ENCODE measurements at places on chromosomes 5 and 9.

DNA sequence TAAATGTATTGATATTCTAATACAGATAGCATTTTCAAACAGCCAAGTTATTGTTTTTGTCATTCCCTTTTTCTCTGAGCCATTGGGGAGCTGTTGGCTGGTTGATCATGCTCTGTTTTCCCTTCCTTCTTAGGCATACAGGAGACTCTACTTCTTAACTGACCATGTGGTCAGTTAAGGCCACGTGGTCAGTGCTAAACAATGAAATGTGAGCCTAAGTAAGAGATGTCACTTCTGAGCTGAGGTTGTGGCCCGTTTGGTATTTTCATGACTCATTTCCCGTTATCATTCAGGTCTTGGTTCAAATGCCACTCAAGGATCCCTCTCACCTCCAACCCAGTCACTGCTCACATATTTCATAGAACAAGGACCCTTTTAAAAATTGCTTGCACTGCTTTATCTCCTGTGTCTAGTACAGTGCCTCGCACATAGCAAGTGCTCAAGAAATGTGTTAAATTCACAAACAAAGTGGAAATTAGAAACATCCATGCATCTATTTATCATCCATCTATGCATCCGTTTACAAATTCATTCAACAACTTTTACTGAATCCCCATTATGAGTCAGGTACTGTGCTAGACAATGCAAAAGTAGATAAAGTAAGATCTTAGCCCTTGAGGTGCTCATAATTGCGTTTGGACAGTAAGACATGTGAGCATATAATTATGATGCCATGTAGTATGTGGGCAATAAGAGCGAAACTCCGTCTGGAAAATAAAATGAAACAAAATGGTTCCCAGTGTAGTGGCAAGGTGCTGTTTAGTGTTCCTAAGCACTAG is 50.7 kb downstream of the ARRDC3 start:
- peak; percentile 87 for DNase-seq

DNA sequence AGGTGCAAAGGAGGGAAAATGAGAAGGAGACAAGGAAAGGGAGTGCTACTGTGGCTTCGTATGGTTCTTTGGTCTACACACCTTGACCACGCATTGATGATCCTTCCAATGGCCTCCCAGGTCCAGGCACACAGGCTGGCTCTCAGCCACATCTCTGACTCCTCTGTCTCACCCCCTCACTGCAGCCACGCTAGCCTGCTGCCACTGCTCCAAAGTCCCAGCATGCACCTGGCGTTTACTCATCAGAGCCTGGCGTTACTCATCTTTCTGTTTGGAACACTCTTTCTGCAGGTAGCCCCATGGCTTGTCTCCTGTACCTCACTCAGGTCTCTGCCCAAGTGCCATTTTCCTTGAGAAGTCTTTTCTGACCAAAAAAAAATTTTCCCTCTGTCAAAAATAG is 195.5 kb downstream of the SNCAIP start:
- DNase-seq, result no peak

DNA sequence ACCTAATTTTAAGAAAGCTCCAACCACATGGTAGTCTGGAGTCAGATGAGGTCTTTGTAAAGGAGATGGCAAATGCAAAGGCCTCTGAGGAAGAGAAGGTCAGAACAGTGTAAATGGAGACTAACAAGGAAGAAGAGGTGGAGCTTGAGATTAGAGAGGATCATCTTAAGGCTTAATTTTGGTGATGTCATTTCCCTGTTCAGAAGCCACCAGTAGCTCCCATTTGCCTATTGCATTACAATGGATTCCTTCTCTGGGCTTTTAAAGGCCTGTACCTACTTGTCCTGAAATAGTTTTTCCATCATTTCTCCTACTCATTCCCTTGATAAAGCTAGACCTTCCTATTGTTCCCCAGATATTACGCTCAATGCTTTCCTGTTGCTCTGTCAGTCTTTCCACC is 16.1 kb downstream of the PCSK5 start:
- peak; percentile 21 for DNase-seq

GRCh38 chr9:138049085-138049778 is 171.7 kb downstream of the CACNA1B start:
- DNase-seq, result no peak

GRCh38 chr5:139648205-139649081 is at the start of gene CXXC5:
CXXC5 (plus strand) TSS chr5:139648349; CDS start chr5:139680524, 32,175 bp downstream.
- peak; percentile 94 for DNase-seq

DNA sequence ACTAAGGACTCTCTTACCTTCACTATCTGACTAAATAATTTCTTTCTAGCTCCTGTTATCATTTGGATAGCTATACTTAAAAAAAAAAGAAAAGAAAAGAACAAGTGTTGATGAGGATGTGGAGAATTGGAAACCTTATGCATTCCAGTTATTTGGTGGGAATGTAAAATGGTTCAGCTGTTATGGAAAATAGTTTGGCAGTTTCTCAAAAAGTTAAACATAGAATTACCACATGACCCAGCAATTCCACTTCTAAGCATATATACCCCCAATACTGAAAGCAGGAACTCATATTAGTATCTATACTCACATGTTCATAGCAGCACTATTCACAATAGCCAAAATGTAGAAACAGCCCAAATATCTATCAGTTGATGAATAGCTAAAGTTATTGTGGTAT is 61.1 kb downstream of the GNA14 start:
- DNase-seq, result no peak

- no peak for DNase-seq
Observed at GRCh38 chr9:108278341-108278740, 577.4 kb downstream of the ACTL7B start.

DNA sequence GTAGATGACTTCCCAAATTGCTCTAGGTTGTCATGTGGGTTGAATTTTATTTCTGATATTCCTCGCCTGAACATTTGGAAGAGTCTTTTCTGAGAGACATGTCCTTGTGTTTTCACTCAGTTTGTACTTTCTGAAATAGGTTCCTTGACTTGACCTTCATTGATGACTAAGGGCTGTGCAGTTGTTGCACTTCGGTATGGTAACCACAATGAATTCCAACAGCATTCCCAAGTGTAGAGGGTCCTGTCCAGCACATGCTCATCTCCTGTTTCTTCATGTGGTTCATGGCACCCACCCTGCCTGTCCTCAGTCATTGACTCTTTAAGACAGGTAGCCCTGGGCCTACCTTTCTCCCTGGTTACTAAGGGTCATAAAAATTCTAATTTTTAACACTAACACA is 527.8 kb downstream of the MTRR start:
- no peak for DNase-seq

DNA sequence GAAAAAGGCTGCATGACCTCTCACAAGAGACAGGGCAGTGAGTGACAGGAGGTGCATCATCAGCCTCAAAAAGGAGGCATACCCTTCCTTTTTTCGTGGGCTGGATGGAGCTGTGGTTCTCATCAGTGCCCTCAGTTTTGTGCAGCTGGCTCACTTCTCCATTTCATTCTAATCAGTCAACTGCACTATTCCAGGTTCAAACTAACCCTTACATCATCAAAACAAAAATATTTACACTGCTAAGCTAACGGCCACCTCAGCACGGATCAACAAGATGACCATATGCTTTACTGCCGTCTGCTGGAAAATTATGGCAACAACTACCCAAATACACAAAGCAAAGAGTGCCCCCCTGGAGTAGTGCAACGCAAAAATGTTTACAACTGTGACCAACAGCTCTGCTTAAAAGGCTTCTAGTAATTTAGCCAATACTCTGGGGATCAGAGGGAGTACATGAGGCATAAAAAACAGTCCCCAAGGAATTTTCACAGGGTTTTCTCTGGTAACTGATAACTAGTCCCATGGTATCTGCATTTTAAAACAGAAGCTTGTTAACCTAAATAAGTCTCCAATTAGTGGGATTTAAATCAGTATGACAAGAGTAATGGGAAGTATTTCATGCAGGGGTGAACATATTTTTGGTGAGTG is 10.8 kb downstream of the KCNV2 start:
- DNase-seq, result peak; percentile 81

DNA sequence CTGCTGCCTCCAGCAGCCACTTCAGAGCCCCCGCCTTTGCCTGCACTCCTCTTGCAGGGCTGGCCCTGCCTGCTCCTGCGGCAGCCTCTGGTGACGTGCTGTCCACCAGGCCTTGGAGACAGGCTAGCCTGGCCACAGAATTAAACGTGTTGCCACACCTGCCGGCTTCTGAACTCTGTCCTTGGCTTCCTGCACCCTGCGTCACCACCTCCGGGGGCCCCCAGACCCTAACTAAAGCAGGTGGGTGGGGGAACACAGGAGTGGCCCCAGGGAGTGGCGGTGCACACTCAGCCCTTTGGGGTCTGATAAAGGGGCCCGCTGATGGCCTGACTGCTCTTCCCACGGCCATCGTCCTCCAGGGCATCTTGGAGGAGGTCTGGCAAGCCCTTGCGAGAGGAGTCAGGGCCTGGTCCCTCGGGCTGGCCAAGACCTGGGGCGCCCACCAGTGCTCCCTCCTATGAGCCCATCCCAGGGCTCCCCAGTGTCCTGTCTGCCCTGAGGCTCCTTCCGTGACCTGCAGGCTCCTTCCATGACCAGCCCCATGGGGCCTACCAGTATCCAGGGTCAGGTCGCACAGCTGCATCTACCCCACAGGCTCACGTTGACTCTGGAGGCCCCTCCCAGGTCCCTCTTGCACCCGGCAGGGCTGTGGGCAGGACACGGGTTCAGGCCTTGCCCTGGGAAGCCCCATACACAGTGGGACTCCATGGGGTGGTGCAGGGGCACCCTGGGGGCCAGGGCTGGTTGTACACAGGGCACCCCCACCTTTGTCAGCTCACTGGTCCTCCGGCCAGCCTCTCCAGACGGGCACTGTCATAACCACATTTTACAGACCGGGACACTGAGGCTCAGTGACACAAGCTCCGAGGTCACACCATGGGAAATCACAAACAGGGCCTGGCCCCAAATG is 1.0 kb upstream of the MAMDC4 start:
- no peak for DNase-seq

DNA sequence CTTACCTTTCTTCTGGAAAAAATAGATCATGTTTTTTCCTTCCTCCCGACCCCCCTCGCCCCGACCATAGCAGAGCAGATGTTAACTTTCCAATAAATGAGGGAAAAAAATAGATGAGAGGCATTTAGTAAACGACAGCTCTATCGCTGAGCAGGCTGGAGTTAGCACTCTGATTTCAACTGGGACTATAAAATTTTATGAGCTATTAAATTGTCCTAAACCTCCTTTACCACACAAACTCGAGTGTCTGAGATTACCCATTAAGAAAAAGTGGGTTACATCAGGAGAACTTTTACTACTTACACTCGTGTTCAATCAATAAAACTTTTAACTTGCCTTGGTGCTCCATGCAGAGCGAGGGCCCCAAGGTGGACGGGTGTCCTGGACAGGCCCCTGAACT is 59.8 kb upstream of the RNU6ATAC start:
- DNase-seq, result no peak

GRCh38 chr9:80233906-80234305 is 662.1 kb downstream of the TLE4 start:
- DNase-seq, result no peak

DNA sequence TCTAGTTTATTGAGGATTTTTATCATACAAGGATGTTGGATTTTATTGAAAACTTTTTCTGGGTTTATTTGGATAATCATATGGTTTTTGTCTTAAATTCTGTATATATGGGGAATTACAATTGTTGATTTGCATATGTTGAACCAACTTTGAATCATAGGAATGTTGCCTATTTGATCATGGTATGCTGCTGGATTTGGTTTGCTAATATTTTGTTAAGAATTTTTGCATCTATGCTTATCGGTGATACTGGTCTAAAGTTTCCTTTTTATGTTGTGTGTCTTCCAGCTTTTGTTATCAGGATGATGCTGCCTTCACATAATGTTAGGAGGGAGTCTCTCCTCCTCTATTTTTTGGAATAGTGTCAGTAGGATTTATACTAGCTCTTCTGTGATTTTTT is 745.0 kb downstream of the PRELID2 start:
- no peak for DNase-seq

DNA sequence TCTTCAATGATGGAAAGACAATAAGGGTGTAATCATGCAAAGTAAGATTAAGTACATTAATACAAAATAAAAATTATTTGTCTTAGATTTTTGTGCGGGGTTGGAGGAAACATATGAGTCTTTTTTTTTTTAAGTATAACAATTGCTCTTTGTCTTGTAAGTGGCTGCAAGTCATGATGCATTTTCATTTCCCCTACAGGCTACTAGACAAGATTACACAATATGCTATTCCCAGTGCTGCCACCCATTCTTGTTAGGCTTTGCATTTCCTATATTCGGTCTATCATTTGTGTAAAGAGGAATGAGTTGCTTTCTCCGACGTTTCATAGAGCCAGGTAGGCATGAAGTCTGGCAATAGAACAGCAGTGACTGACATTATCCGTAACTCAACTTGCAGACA is 294.2 kb upstream of the CYLC2 start:
- DNase-seq, result no peak

DNA sequence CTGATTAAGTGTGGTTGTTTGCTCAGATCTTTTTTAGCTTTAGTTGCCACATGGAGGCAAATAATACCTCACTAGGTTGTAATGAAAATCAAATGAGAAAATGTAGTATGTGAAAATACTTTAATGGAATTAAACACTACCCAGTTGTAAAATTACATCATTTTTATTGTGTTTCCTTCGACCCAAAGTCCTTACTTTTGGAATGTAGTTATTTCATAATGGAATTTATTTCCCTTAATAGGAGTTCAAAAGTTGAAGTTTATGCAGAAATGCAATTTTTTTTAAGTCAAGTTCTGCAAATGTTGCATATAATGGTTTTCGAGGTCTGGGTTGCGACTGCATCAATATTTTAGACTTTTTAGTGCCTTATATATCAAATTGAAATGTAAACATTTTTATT is 31.0 kb downstream of the TNPO1 start:
- no peak for DNase-seq

DNA sequence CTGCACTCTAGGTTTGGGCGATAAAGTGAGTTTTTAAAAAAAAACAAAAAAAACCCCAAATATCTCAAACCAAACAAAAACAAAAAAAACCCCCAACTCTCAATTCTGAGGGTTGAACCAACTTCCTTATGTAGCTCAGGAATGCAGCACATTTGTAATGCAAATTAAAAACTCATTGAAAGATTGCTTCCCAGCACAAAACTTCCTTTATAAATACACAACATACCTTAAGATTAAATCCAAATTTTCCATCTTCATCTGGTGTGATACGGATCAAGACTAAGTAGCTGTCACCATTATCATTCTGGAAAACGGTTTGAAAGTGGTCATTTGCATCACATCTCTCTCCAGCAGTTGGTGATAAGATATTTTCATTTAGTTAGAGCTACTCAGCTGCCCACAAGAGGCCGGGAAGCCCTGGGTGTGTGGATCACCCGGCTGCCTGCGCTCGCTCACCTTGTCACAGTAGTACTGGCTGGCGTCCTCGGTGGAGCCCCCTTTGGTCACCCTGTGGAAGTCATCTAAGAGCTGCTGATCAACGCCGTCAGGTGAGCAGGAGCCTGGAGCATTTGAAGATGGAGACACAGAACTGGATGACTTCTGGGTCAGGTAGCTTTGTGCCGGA is 88.2 kb downstream of the PTPN3 start:
- DNase-seq, result peak; percentile 86

DNA sequence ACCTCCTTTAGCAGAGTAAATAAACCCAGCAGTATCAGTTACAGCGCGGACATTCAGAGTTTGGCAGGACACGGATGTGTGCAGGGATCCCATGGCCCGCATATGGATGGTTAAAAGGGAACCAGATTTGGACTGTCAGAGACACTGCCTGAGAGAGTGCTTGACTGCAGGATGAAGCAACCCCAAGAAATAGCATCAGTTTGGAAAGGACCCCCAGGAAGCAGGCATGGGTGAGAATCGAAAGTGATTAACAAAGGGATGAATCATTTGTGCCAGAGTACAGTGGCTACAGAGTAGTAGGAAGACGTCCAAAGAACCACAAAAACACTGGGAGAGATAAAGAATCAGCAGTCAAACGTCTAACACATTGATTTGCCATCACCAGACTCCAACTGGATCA is 5.5 kb downstream of the C7 start:
- DNase-seq, result peak; percentile 18

- DNase-seq, result peak; percentile 89
Observed at GRCh38 chr9:7665874-7666273, 133.7 kb downstream of the DMAC1 start.

Data from mesendoderm (in vitro differentiated cells).